ENCODE measurements at places on chromosomes 12 and 14.
A peak's percentile ranks its signal among the peaks of the same experiment; 100 is the strongest.

DNA sequence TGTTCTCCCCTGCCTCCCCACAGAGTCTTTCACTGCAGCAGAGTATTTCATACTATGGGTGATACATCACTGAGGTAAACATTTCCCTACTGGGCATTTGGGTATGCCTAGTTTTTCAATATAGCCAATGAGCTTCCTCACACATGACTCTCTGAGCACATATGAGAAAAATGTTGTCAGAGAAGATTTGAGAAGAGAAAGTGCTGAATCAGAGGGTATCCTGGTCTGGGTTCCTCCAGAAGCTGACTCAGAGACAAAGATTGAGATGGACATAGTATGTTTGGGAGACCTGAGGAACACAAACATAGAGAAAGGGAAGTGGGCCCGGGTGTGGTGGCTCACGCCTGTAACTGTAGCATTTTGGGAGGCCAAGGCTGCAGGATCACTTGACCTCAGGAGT lies 12.6 kb downstream of the SLC8B1 start:
- no peak for DNase-seq

DNA sequence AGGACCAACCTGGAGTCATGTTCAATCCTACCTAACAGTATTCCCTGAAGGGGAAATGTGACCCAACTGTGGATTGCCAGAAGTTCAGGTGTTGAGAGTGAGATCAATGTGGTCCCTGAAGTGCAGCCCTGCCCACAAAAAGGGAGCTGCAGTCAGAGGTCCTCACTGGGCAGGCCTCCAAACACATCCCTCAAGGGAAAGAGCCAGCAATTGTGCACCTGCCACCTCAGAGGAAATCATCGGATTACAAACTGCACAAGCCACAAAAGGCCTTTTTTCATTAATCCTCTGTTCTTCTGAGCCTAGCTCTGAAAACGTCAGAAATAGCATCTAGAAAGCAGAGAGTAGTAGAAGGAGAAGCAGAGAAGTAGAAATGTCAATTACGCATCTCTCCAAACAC lies 10.8 kb upstream of the MDM1 start:
- DNase-seq: peak; percentile 55

DNA sequence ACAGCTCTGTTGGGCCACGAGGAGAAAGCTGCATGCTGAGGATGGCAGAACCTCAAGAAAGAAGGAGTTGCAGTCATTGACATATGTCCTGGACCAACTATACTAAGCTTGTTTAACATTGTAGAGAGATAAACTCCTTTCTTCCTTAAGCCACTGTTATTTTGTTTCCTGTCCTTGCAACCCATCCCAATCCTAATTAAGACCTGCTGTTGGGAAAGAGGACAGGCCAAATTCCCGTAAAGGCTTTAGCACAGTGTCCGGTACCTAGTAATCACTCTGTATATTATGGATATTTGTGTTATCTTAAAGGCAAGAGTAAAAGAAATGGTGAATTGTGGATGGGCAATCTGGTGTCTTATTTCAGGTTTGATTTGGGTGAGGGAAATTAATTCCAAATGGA lies 53.5 kb upstream of the WSCD2 start:
- no peak for DNase-seq

DNA sequence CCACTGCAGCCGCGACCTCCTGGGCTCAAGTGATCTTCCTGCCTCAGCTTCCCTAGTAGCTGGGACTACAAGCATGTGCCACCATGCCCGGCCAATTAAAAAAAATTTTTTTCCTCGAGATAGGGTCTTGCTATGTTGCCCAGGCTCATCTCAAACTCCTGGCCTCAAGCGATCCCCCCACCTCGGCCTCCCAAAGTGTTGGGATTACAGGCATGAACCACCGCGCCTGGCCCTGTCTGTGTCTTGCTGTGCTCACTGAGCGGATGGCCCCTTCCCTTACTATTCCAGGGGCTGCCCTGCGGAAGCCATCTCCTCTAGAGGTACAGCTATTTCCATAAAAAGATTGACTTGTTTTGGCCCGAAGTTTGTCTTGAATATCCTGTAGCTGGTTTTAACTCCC lies 20.1 kb downstream of the SNRNP35 start:
- no peak for DNase-seq
